ENCODE measurements at places on chromosomes 5 and 9. TPM values are rescaled to one million over a fixed set of nuclear protein-coding genes. Genes with fewer than 3 reads are reported as not detected.

FCN2 gene
- total RNA-seq: 2.0 TPM

PCDHA1 gene
- total RNA-seq: not detected

LRRC19 gene
- not detected for total RNA-seq

GGTA1 gene
- total RNA-seq: 39.3 TPM

DNA sequence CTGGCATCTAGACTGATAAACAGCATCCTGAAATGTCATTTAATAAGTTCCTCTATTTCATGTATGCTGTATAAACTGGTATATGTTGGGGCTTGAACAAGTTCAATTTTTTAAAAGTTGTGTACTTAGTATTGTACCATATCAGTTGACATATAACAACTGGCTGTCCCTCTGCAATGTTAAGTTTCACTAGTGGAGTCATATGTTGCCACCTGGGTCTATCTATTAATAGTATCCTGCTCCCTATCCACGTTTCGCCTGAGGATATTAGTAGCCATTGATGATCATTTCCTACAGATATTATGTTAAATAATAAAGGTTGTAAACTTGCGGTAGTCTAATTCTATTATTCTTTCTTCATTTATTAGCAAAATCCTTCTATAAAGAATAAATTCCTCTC is 177.6 kb downstream of the RFX3 start:
- no peak for DNase-seq
- no peaks in the 10 kb centered on the region for H3K4me1 ChIP-seq
- no peaks in the 10 kb centered on the region for H3K36me3 ChIP-seq
- H3K27me3 ChIP-seq: no peaks in the 10 kb centered on the region
- no peak overlapping the region for H3K27ac ChIP-seq

DNA sequence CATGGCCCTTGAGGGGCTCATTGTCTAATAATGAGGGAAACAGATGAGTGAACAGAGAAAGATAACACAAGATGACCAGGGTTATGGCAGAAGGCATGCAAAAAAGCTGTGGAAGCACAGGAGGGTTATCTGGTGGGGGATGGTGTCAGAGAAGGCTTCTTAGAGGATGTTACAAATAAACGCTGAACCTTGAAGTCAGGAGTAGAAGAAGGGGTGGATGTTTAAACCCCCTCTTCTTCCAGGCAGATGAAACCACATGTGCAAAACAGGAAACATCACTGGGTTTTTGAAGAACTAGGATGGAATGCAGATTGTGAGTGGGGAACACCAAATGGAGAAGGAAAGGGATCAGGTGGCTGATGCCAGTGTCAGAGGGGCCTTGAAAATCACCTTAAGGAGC is 41.8 kb upstream of the NR5A1 start:
- DNase-seq: no peak
- H3K4me1 ChIP-seq: no peaks in the 10 kb centered on the region
- no peaks in the 10 kb centered on the region for H3K27me3 ChIP-seq
- H3K27ac ChIP-seq: no peak overlapping the region
- no peak overlapping the region for H3K4me3 ChIP-seq
- no peaks in the 10 kb centered on the region for H3K36me3 ChIP-seq

GRCh38 chr5:88944751-88945531 is 62.0 kb upstream of the MEF2C start:
- H3K27me3 ChIP-seq: no peaks in the 10 kb centered on the region
- no peak overlapping the region for H3K27ac ChIP-seq
- H3K36me3 ChIP-seq: no peaks in the 10 kb centered on the region
- no peak overlapping the region for H3K4me3 ChIP-seq
